ENCODE measurements at places on chromosomes 2 and 18.
A peak's percentile ranks its signal among the peaks of the same experiment; 100 is the strongest.

GRCh38 chr2:72931280-72931910 is 14.1 kb downstream of the EMX1 start:
- DNase-seq: no peak

GRCh38 chr2:203987959-203988358 is 51.4 kb downstream of the ICOS start:
- DNase-seq: no peak

DNA sequence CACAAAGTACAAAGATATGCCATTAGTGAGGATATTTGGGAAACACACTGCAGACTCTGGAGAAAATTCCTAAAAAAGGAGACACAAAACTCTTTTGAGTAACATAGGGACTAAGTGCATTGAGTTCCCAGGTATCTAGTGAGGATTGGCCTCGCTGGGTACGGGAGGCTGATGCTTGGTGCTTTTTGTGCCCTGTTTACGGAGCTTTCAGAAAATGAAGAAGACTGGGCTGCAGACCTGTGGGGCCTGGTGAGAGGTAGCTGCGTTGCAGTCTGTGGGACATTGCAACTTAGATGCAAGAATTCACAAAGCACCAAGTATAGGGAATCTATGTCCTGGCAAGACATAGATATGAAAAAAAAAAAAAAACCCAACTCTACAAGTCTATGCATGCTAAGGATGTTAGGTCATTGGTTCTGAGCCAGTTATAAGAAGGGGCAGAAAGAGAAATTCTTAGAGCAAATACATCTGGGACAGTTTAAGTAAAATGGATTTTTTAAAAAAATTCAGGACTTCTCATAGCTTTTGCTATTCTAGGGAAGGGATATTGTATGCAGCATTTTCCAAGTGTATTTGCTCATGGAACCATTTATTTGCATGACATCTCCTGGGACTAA is 156.0 kb downstream of the SLC4A3 start:
- DNase-seq: no peak

GRCh38 chr2:179682756-179683155 is 178.7 kb downstream of the ZNF385B start:
- no peak for DNase-seq

DNA sequence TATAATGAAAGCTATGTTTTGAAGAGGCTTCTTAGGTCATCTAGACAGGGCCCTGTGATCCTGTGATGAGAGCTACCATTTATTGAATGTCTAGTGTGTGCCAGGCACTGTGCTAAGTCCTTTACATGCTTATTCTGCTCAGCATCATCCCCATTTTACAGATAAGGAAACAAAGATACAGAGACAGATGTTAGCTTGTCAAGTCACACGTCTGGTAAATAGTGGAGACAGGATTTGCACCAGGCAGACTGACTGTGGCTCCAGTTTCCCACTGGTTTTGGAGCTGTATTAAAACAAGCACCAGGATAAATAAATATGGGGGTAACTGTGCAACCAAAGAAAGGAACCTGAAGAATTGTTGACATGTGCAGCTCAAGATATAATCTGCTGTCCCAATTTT is 19.2 kb upstream of the EML6 start:
- no peak for DNase-seq

DNA sequence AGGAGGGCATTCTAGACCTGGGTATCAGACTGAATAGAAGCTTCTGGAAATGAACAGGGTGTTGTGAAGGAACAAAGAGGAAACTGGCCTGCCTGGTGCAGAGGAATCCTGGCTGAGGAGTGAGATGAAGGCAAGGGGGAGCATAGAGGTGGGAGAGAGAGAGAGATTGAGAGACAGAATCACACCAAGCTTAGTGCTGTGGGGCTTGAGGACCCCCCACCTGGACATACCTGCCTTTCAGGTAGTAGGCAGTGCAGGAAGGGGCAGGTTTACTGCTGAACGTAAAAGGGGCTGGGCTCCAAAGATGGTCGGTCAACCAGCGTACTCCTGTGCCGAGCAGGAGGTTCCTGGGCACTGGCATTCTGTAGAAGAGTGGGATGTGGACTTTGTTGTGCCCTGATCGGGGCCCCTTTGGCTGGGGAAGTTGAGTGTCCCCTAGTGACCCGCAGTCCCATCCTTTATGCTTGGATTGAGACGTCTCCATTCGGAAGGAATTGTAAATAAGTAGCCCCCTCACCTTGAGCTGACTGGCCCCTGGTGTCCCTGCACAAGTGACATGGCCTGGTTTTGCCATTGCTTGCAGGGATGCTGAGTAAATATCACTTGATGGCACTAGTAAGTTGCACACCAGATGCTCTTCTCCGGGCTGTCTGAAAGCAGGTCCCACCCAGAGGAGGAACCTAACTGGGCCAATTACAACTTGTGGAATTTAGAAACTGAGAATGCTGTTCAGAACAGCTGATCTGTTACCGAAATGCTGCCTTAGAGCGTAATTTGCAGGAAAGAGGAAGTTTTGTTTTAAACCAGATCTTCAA is 1.4 kb downstream of the UBE2F start:
- DNase-seq: peak; percentile 62

GRCh38 chr2:215357660-215358059 is 45.8 kb downstream of the ATIC start:
- DNase-seq: no peak

DNA sequence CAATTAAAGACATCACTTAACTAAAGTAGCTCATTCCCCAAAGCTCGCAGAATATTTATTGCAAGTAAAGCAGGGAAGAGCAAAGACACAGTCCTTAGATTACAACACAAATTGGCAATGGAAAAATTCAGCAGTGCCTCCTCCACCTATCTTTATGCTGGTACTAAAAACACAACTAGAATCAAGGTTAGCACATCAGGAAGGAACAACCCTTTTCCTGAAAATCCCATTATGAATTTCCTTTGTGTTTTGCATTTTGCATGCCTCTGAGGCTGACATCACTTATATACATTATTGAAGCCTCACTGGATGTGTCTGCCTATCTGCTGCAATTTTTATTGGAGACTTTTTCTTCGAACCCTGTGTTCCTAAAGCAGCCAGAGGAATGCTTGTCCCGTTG is 193.8 kb upstream of the STK17B start:
- no peak for DNase-seq

DNA sequence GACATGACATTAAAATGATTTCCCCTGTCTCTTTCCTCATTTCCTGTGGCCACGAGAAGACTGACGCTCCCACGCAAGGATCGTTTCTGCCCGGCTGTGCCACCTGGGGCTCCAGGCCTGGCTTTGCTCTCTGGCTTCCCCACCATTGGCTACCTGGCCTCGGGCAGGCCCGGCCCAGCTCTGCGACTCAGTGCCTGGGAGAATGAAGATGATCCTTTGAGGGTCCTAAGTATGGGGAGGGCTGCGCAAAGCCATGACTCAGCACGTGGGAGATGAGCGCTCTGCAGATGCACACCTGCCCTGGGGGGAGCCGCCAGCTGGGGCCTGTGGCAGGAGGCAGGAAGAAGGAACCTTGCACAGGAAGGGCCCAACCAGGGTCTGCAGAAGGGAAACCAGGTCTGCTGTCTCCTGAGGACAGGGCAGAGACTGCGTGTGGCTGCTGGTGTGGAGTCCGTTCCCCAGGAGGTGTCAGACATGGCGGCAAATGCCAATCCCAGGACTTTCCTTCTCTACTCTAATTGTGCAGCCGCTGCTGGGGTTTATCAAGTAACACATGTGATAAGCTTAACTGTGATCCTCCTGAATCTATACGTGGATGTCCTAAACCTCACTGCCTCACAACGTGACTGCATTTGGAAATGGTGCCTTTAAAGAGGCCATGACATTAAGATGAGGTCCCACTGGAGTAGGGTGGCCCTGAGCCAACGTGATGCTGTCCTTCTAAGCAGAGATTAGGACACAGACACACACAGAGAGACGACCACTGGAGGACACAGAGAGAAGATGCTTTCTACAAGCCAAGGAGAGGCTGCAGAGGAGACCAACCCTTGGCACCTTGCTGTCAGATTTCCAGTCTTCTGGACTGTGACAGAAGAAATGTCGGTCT is 32.9 kb downstream of the MBP start:
- no peak for DNase-seq

Measured in NCI-H510A treated with DMSO at 0.1 percent for 48 hours (cell line).